Activated CD4-positive, alpha-beta T cell treated with anti-CD3 and anti-CD28 coated beads for 48 hours (primary cell): ENCODE measurements at places on chromosomes 1 and 21.

DNA sequence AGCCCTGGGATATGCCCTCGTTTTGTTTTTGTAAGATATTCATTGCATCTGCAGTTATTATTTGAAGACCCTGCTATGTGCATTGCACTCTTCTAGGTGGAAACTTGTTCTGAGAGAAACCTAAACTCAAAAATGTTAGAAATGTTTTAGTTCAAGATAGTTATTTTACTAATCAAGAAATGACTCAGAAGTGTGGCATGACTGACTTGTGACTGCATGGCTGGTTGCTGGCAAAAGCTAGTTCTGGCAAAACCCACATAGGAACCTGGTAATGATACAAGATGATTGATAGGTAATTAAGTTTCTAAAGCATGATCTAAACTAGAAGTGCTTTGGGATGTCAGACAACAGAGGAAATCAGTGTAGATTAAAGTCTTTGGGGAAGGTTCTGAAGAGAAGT, 33.8 kb upstream of the NFASC start:
- DNase-seq: no peak

DNA sequence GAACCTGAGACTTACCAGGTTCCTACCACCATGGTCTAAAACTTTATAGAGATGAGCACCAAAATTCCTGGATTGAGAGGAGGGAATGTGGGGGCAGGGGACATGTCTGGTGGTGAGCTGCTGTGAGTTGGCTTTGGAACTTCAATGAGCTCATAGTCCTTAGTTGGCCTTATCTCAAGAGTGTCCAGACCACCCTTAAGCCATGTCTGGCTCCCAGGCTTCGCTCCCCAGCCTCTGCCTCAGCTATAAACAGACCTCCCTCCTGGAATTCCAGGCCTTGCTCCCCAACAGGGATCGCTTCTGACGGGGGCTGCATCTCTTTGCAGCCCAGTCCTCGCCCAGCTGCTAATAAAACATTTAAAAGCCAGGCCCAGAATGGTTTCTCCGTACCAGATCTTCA, 19.5 kb downstream of the ATF3 start:
- no peak for DNase-seq

DNA sequence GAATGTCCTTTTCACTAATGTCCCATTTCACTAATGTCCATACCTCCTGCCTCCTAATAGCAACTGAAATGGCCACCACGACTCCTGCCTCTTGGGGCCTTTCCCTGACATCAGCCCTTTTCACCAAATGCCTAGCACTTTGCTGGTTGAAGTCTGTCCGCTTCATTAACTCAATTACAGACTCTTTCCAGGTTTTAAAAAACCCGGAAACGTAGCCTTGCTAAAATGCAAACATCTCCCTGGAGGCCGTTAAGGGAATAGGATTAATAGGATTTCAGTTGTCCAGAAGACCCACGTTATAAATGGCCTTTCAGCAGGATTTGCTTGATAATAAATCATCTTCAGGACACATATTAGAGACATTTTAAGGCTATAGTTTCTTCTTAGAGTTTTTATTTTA, 25.7 kb upstream of the ERO1B start:
- no peak for DNase-seq

DNA sequence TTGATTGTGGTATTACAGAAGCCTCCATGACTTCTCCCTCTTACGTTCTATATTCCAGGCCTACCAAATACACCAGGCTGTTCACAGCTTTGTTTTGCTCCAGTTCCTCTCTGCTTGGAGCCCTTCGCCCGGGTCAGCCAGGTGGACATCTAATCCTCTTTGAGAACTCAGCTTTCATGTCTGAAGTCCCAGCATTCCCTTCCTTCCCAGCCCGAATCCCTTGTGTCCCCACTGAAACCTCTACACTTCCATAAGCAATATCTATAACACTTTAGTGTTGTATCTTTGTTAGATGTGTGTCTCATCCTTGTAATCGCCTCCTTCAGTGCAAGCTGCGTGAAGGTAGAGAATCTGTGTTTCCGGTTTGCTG, 1.9 kb downstream of the RNF11 start:
- no peak for DNase-seq

DNA sequence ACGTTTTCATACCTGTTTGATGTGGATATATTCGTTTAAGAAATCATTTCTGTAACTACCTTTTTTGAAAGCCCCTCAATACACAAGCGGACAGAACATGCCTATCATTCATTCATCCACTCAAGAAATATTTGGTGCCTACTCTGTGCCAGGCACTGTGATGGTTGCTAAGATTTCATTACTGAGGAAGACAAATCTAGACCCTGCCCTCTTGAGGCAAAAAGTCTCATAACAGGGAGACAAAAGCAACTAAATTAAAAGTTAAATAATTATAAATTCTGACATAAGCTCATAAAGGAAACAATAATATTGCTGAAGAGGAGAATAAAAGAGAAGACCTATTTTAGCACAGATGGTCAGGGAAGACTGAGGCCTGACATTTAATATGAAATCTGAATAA, 203.5 kb upstream of the ZNHIT6 start:
- DNase-seq: no peak

DNA sequence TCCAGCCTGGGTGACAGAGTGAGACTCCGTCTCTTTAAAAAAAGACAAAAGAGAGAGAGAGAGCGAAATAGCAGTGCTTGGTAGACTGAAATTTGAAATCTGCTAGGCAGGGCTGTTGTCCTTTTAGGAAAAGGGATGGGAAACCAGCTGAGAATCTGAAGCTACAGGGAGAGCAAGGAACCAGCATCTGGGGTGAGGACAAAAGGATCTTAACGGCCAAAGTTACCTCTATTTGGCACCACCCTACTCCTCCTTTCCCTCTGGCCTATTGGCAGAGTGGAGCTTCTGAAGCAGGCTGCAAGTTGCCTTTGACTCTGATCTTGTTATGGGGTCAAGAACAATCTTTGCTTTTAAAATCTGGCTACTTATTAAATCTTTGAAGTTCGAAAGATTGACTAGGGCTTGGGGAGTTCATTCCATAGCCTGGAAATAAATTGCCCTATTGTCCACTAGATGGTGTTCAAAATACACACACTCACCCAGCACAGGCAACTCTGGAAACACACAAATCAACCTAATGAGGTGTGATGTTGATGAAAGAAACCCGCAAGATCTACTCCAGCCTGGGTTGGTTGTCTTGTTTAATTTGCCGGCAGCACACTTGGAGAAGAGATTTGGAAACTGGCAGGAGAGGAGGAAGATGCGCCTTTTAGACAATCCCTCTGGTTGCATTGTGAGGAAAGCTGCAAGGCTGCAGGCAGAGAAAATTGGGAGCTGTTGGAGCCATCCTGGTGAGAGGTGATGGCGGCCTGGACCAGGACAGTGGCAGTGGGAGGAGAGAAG, 16.5 kb upstream of the PARP1 start:
- peak; percentile 9 for DNase-seq

GRCh38 chr1:248858096-248858890, 592 bp downstream of the ZNF692 start:
- peak; percentile 53 for DNase-seq

DNA sequence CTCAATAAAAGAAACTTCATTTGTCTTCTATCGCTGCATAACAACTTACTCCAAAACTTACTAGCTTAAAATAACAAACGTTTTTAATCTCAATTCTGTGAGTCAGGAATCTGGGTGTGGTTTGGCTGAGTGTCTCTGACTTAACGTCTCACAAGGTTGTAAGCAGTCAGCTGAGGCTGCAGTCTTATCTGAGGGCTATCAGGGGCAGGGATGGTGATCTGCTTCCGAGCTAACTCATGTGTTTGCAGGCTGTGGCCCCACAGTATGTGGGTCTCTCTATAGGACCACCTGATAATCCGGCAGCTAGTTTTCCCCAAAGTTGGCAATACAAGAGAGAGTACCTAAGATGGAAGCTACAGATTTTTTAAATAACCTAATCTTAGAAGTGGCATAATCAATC, 234.2 kb upstream of the FGGY start:
- DNase-seq: peak; percentile 15

DNA sequence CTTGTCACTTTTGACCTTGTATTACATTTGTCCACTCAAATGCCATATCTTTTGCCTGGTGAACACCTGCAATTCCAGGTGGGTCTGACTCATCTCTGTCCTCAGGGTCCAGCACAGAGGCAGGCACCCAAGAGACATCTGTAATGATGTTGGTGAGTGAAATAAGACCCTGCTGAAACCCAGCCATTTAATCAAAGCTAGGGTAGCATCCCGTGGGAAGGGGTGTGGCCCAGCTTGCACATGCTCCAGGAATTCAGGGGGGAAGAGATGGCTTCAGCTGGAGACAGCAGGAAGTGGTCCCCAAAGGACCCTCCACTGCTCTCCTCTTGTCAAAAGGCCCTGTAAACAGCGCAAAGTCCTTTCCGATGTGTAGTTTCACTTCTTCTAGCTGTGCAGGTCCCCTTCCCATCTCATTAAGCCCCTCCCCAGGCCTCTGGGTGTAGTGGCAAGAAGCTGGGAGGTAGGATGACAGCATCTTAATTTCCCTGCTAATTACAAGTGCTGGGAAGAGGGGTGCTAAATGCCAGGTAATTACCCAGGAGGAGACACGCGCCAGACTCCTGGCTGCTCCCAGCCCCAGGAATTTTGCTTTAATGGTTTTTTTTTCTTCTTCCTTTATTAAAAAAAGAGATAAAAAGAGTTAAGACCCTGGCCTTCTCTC, 54.4 kb upstream of the TRABD2B start:
- no peak for DNase-seq

GRCh38 chr21:33762803-33763581, 120.7 kb downstream of the ITSN1 start:
- no peak for DNase-seq

DNA sequence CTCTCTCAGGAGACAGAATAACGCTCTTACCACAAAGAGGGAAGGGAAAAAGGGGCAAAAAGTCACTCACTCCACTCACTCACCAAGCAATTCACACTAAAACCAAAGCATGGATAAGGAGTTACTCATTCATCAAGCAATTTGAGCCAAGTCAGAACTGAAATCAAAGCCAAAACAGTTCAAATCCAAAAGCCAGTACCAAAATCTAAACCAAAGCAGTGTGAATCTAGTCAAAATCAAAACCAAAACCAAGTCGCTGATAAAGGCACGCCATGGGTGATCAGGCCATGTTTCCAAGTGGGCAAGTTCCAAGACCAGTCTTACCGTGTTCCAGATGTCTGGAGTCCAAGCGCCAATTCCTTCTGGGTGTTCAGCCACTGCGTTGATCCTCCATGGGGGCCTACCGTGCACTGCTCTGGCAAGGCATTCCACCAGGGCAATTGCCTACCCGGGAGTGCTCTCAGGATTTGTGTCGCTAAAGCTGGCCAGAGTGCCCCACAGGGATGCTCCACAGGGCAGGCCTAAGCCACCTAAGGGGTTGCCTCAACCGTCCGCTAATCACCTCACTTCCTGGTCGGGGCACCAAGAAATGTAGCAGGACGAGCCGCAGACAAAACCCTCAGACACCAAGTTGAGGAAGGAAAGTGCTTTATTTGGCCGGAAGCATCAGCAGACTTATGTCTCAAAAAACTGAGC, 142.3 kb downstream of the TRIM33 start:
- DNase-seq: no peak

GRCh38 chr21:36699546-36700294, 805 bp downstream of the SIM2 start:
- DNase-seq: no peak

DNA sequence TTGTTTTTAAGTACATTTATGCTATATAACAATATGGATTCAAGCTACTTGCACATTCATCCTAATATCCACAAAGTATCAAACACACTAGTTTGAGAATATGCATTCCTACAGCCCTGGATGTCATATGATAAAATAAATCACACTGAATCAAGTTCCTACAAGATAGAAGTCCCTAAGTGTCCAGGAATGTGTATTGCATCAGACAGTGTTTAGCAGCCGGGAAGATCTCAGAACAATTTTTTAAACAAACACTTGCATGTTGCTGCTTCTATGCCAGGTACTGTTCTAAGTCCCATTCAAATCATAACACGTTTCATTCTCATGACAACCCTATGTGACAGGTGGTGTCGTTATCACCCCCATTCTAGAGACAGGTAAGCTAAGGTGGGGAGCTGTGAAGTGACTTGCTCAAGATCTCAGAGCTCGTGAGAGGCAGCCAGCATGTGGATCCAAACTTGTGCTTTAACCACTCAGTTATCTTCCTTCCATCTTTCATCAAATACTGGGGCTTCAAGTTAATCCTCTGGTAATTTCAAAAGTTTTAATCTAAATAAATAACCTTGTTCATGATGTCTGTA, 68.3 kb upstream of the KIF26B start:
- no peak for DNase-seq

DNA sequence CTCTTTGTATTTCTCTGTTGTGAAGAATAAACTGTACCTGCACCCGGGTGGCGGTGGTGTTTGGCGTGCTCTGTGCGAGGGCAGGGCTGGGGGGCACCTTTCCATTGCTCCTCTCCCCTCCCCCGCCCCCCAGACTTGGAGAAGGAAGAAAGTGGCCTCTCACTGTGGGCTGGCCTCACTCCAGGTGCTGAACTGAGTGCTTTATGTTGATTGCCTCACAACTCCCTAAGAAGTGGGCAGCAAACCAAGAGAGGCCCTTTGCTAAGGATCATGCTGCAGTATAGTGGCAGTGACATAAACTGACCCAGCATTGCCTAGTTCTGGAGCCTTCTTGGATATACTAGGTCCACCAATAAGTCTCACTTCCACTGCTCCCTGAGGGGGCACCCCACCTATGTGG, 20.2 kb downstream of the A3GALT2 start:
- DNase-seq: no peak

GRCh38 chr1:186927884-186928283, 99.1 kb downstream of the PLA2G4A start:
- DNase-seq: no peak

DNA sequence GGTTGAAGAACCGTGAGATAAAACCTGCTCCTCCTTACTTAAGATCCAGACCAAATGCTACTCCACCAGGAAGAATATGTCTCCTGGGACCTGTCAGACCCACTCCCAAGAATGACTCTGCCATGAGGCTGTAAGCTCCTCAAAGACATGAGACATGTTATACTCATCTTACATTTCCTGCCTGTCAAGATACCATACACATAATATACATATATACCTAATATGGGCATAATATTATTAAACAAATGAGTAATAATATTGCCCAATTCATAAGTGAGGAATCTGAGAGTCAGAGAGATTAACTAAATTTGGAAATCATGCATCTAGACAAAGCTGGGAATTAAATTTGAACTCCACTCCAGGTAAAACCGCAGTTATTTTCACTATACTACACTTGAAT, 634.9 kb downstream of the LMO4 start:
- DNase-seq: no peak

- no peak for DNase-seq
Measured at GRCh38 chr1:238242181-238242580, 351.5 kb upstream of the ZP4 start.

- DNase-seq: no peak
Measured at GRCh38 chr1:56510642-56511021, 68.7 kb downstream of the PLPP3 start.

DNA sequence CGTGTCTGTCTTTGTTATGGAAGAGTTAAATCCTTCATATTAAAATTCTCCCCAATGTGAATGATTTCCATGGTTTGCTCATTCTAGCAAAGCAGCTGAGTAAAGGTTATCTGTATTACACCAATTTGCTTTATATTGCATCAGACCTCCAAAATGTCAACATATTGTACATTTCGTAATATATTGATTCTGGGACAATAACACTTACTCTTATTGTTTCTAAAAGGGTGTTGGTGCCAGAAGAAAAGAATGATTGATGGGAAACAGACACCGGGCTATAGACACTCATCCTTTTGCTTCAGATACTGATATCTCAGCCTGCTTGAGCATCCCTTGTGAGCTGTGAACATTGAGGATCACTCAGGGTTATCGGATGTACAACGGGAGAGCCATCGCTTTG, 7.0 kb downstream of the NTNG1 start:
- no peak for DNase-seq

GRCh38 chr21:41444703-41445464, 18.8 kb downstream of the MX1 start:
- DNase-seq: no peak
